ENCODE measurements at places on chromosomes 6 and 20. TPM values are rescaled to one million over a fixed set of nuclear protein-coding genes. Genes with fewer than 3 reads are reported as not detected.

GRCh38 chr20:60986506-60987156 is 265.4 kb upstream of the CDH4 start:
- DNase-seq, result no peak

DNA sequence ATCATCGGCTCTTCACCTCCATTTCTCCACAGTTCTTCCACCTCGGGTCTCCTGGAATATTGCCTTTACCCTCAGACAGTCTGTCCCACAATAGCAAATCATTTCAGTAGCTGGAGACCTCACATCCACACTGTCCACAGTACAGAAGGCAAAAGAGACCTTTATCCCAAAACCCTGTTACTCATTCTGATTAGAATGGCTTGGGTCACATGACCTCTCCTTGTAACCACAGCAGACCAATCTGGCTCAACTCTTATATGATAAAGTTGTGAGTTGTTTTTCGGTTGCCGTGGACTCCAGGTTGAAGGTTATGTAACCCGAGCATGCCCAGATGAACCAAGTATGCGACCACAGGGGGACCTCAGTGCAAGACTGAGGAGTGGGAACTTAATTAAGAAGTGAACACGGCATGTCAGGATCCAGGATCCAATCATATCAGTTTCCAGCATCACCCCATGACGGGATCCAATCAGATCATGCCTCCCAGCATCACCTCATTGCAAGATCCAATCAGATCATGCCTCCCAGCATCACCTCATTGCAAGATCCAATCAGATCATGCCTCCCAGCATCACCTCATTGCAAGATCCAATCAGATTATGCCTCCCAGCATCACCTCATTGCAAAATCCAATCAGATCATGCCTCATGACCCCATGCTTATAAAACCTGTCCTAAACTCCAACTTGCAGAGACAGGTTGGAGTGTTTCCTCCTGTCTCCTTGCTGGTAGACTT is 68.7 kb downstream of the LY86 start:
- DNase-seq, result no peak

- no peak for DNase-seq
Measured at GRCh38 chr6:144544266-144544830, 259.2 kb downstream of the UTRN start.

DNA sequence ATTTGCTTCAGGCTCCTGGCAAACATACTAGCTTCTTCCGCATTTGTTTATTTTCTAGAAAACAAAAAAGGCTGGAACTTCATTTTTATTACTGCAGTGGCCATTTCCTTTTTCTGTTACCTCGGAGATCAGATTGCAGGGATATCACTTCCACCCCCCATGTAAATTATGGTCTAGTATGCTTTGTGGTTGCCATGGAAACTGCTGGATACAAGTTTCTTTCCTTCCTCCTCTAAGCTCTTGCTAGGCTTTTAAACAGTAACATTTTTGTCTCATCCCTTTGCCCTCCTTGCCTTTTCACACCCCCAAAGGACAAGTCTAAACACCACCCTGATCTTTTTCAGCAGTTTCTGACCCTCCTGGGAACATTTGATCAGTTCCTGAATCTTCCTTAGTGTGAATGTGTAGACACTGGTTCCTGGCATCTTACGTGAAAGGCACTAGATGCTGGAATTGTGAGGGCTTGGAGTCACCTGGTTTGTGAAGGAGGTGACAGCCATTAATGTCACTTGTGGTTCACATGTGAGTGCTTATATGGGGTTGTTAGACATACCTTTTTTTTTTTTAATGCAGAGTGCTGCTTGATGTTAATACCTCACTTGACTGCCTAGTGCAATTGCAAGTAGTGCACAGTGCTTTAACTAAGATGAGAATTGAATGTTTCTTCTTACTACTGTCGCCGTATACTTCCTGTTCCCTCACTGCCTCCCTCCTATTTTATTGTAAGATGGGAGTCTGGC is 181.6 kb downstream of the JARID2 start:
- no peak for DNase-seq

DNMT3B gene
- 0.84 TPM for total RNA-seq

Data from HFFc6 (cell line).